Choroid plexus epithelial cell (primary cell): ENCODE measurements at places on chromosomes 1 and 21.

- DNase-seq = no peak
Measured at GRCh38 chr1:113192980-113193379, 120.0 kb downstream of the LRIG2 start.

DNA sequence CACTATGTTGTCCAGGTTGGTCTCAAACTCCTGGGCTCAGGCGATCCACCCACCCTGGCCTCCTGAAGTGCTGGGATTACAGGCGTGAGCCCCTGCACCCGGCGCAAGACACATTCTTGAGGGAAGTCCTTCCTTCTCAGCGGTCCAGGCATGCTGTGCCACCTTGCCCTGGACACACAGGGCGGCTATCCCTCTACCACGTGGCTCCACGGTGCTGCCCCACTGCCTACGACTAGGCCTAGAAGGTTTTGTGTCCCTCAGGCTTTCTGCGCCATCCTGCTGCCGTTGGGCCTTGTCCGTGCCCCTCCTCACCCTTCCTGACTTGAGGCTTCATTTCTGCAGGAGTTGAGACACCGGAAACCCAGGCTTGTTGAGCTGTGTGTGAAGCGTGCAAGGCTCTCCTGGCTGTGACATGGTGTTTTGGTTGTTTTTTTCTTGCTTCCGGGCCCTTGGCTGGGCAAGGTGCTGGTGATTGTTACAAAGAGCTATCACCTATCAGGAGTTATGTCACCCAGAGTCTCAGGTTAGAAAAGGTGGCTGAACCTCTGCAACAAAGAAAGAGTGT, 13.9 kb downstream of the C1orf174 start:
- no peak for DNase-seq

GRCh38 chr1:119323216-119323982, 45.2 kb upstream of the HAO2 start:
- no peak for DNase-seq

DNA sequence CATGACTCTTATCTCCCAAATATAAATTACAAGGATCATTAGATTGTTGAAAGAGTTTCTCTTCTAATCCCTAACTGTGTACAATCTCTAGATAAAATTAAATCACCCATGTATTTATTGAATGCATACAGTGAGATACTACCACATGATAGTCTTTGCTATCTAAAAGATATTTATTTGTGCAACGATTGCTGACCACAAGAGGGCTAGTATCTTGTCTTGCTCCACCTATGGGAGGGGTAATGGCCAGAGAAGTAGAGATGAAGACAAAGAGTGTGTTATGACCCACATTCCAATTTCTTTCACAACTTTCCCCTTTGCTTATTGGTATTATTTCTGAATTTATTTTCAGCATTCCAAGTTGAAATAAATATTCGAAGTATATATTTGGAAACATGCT, 13.7 kb downstream of the PYHIN1 start:
- peak; percentile 1 for DNase-seq
